ENCODE measurements at places on chromosomes 1 and 21. TPM values are rescaled to one million over a fixed set of nuclear protein-coding genes. Genes with fewer than 3 reads are reported as not detected.

HCN3 gene
- 3.3 TPM for total RNA-seq

GRCh38 chr1:44820328-44821239 lies 12.3 kb downstream of the BTBD19 start:
- H3K4me3 ChIP-seq, result peak overlapping the region; percentile 87
- H3K4me1 ChIP-seq, result peaks cover 48% of the 10 kb centered on the region
- DNase-seq, result no peak
- H3K27ac ChIP-seq, result peak overlapping the region; percentile 97
- H3K27me3 ChIP-seq, result no peaks in the 10 kb centered on the region
- peaks cover 16% of the 10 kb centered on the region for H3K36me3 ChIP-seq

DNA sequence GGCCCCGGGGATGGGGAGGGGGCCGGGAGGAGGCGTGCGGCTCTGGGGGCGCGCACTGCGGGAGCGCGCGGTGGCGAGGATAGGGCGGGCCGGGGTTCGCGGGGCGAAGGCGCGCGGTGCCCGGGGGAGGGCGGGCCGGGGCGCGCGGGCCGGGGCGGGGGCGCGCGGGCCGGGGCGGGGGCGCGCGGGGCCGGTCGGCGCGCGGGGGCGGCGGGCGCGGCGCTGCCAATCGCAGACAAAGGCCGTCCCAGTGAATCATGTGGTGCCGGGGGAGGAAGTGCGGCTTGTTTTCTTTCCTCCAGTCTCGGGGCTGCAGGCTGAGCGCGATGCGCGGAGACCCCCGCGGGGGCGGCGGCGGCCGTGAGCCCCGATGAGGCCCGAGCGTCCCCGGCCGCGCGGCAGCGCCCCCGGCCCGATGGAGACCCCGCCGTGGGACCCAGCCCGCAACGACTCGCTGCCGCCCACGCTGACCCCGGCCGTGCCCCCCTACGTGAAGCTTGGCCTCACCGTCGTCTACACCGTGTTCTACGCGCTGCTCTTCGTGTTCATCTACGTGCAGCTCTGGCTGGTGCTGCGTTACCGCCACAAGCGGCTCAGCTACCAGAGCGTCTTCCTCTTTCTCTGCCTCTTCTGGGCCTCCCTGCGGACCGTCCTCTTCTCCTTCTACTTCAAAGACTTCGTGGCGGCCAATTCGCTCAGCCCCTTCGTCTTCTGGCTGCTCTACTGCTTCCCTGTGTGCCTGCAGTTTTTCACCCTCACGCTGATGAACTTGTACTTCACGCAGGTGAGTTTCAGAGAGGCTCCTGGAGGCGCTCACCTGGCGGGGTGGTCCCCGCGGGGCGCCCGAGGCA lies at the start of gene GPR137B:
GPR137B (plus strand) TSS at position 287 of the 851 bp plus-strand sequence; CDS start at position 371, 84 bp downstream.
- peak; percentile 39 for DNase-seq
- H3K27ac ChIP-seq, result peak within 1 kb of the TSS; percentile 93
- H3K27me3 ChIP-seq, result peaks cover 42% of the 10 kb centered on the region
- peaks cover 4% of the 10 kb centered on the region for H3K36me3 ChIP-seq

DNA sequence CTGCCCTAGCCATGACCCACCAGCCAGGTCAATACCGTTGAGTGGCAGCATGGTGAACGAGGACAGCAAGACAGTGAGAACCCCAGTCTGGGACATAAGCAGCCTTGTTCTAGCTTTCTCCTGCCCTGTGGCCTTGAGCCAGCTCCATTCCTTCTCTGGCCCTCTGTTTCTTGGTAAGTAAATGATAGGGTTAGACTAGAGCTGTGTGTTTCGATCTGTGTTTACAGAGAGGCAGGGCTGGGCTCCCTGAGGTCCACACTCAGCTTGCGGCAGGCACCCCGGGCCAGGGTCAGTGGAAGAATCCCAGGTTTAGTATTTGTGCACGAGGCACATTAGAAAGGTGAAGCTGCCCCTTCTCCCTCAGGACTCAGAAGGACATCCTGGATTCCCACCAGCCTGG lies 27.3 kb downstream of the FOXO6 start:
- no peak overlapping the region for H3K27ac ChIP-seq
- DNase-seq, result no peak
- peaks cover 26% of the 10 kb centered on the region for H3K27me3 ChIP-seq
- H3K4me1 ChIP-seq, result peaks cover 5% of the 10 kb centered on the region

DNA sequence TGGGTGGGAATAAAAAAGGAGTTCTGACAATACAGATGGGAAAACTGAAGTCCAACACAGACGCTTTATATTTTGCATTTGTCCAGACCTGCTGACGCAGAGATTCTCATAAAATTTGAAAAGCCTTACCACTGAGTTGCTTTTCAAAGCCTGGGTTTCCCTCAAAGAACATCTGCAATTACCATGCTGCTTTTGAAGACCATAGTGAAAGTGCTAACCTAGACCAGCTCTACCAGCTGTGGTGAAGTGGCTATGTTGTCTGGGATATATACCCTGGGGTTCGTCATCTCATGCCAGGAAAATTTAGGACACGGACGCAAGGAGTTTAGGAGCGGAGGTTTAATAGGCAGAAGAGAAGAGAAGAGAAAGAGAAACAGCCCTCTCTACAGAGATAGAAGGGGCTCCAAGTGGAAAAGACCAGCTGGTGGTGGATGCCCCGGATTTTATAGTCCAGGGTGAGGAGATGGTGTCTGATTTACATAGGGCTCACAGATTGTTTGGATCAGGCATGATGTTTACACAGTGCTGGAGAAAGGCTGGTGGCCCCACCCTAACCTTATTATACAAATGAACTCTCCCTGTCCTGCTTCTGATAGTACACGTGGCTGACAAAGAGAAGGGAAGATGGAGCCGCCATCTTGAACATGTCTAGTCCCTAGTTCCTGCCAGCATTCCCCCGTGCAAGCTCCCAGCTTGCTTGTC lies 73.8 kb downstream of the AK4 start:
- no peak for DNase-seq
- no peak overlapping the region for H3K27ac ChIP-seq
- peaks cover 40% of the 10 kb centered on the region for H3K36me3 ChIP-seq
- H3K4me3 ChIP-seq, result no peak overlapping the region
- H3K27me3 ChIP-seq, result no peaks in the 10 kb centered on the region
- H3K4me1 ChIP-seq, result peaks cover 3% of the 10 kb centered on the region

GRCh38 chr1:199515261-199515660 lies 512.2 kb upstream of the NR5A2 start:
- no peak for DNase-seq
- no peak overlapping the region for H3K4me3 ChIP-seq
- peaks cover 10% of the 10 kb centered on the region for H3K27me3 ChIP-seq
- H3K4me1 ChIP-seq, result no peaks in the 10 kb centered on the region
- H3K27ac ChIP-seq, result no peak overlapping the region

PLA2G2F gene
- total RNA-seq, result not detected
